ENCODE measurements at places on chromosomes 12 and 14.
A peak's percentile ranks its signal among the peaks of the same experiment; 100 is the strongest.

- DNase-seq: no peak
- peaks cover 32% of the 10 kb centered on the region for H3K36me3 ChIP-seq
- no peaks in the 10 kb centered on the region for H3K4me1 ChIP-seq
- H3K27me3 ChIP-seq: no peaks in the 10 kb centered on the region
- no peak overlapping the region for H3K27ac ChIP-seq
- H3K4me3 ChIP-seq: no peak overlapping the region
Observed at GRCh38 chr14:75752907-75753594, 92.0 kb downstream of the TTLL5 start.

DNA sequence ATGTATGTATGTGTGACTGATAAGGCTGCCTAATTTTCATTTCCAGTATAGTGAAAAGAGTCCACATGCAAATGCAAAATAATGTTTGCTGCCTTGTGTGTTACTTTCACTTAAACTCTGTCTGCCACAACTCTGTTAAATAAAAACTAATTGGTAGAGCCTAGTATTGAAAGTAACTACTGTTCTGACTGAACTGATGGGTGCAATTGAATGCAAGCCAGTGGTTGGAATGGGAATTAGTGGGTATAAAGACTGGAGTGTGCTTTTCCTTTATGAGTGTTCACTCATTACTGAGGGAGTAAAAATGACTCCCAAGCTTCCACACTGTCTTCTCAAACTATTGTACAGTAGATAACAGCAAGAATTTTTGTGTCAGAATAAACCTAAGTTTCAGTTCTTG is 571.0 kb downstream of the TMTC2 start:
- H3K4me1 ChIP-seq: no peaks in the 10 kb centered on the region
- H3K27ac ChIP-seq: no peak overlapping the region
- DNase-seq: no peak
- H3K4me3 ChIP-seq: no peak overlapping the region
- H3K27me3 ChIP-seq: no peaks in the 10 kb centered on the region

DNA sequence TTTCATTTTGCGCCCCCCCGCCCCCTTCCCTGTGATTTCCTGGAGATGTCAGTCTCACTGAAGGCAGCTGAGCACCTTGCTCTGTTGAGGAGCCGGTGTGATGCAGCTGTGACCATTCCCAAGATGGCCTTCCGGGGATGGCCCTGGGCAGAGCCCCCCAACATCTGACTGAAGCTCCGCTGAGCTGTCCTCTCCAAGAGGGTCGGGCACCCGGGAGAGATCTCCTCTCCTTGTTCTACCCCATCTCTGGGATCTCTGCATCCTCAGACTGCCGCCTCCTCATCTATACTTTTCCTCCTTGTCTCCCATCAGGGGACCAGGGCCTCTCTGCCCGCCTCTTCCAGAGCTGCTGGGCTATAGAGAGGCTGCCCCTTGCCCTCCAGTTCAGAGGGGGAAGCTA is 965 bp upstream of the SMOC1 start:
- no peak overlapping the region for H3K27ac ChIP-seq
- no peaks in the 10 kb centered on the region for H3K36me3 ChIP-seq
- no peak overlapping the region for H3K4me3 ChIP-seq
- no peaks in the 10 kb centered on the region for H3K4me1 ChIP-seq
- H3K27me3 ChIP-seq: peaks cover 45% of the 10 kb centered on the region

DNA sequence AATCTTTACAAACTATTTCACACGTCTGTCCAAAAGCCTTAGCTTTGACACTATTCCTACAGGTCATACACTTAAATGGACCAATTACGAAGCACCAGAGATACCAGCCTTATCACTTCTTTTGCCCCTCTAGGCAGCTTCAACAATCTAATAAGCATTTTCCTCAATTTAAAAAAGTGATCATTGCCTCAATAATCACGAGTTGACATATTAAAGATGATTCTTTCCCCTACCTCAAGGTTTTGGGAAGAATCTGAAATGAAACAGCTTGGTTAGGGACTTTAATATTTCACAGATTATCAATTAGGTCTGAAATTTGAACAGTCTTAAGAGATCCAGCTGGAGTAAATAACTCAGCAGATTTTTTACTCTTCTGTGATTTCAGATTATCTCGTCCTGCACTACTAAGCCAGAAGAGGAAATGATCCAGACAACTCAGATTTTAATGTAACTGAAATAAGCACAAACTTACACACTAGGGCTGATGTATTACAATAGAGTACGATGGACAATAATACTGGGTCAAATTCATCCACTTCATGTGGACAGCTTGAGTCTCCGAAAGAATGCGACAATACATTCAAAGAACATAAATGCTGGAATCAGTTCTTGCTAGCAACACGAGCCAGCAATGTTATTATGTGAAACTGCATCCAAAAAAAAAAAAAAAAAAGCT is 15.9 kb downstream of the UBE2N start:
- H3K27ac ChIP-seq: peak overlapping the region; percentile 43
- H3K4me1 ChIP-seq: peaks cover 89% of the 10 kb centered on the region
- peak overlapping the region; percentile 9 for H3K4me3 ChIP-seq
- H3K27me3 ChIP-seq: no peaks in the 10 kb centered on the region
- no peak for DNase-seq

GRCh38 chr12:96048393-96048969 is 13.1 kb upstream of the LTA4H start:
- peak overlapping the region; percentile 92 for H3K27ac ChIP-seq
- H3K4me1 ChIP-seq: peaks cover 57% of the 10 kb centered on the region
- DNase-seq: no peak
- H3K4me3 ChIP-seq: peak overlapping the region; percentile 9
- no peaks in the 10 kb centered on the region for H3K36me3 ChIP-seq

DNA sequence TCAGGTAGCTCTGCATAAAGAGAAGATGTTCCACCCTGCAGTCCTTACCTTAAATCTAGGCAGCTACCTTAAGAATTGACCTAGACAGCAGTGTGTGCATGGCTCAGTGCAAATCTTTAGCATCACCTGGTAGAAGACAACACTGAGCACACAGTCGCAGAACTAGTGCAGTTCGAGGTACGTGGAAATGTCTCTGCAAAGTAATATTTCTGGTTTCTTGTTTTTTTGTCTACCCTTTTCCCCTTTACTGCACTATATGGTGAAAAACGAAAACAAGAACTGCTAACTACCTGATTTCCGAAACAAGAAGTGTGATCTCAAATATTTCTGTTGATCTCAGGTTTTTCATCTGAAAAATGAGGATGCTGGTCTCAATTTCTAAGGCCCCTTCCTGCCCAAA is 82.5 kb downstream of the ETV6 start:
- H3K27ac ChIP-seq: peak overlapping the region; percentile 88
- H3K4me1 ChIP-seq: peaks cover 83% of the 10 kb centered on the region
- no peak for DNase-seq
- no peaks in the 10 kb centered on the region for H3K27me3 ChIP-seq
- H3K36me3 ChIP-seq: peaks cover 22% of the 10 kb centered on the region

GRCh38 chr12:29171421-29172258 is 22.6 kb downstream of the FAR2 start:
- no peak for DNase-seq
- peaks cover 6% of the 10 kb centered on the region for H3K36me3 ChIP-seq
- no peaks in the 10 kb centered on the region for H3K27me3 ChIP-seq
- H3K4me3 ChIP-seq: no peak overlapping the region
- H3K4me1 ChIP-seq: no peaks in the 10 kb centered on the region

DNA sequence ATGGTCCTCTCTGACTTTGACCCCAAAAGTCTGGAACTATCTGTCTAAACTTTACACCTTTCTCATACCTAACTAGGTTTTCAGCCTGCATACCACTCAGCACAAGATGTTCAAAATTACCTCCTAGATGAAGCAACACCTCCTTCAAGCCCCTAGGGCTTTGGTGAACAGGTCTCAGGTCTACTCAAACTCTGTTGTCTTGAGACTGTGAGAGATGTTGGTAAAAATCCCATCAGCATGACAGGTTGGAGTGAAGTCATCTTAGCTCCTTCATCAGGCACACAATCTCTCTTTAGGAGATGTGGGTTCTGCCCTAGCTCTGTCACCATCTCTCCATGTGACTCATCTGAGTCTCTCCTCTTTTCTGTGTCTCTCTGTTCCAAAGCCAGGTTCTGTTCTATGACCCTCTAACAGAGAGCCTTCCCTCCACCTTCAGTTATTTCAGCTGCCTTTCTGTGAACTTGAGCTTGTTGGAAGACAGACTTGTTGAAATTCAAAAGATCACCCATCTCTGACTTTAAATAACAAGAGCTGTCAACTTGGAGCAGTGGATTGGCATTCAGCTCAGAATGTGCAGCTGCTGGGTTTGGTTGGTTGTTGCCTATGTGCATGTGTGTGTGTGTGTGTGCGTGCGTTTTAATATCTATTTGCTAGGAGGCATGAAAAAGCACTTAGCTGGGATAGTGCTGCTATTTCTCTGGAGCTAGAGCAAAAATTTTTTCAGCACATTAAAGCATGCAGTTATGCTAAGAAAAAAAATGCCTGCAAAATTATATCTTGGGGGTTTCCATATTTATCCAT is 130.7 kb downstream of the CRACR2A start:
- H3K27me3 ChIP-seq: no peaks in the 10 kb centered on the region
- no peak for DNase-seq
- H3K27ac ChIP-seq: no peak overlapping the region
- no peak overlapping the region for H3K4me3 ChIP-seq

- H3K27ac ChIP-seq: no peak overlapping the region
- no peak for DNase-seq
- H3K27me3 ChIP-seq: peaks cover 6% of the 10 kb centered on the region
Observed at GRCh38 chr14:103088921-103089320, 4.9 kb downstream of the LBHD2 start.

- H3K27ac ChIP-seq: no peak overlapping the region
- H3K27me3 ChIP-seq: no peaks in the 10 kb centered on the region
- DNase-seq: no peak
- H3K36me3 ChIP-seq: peaks cover 9% of the 10 kb centered on the region
- no peaks in the 10 kb centered on the region for H3K4me1 ChIP-seq
- no peak overlapping the region for H3K4me3 ChIP-seq
Observed at GRCh38 chr12:111303531-111303930, 65.4 kb downstream of the PHETA1 start.

DNA sequence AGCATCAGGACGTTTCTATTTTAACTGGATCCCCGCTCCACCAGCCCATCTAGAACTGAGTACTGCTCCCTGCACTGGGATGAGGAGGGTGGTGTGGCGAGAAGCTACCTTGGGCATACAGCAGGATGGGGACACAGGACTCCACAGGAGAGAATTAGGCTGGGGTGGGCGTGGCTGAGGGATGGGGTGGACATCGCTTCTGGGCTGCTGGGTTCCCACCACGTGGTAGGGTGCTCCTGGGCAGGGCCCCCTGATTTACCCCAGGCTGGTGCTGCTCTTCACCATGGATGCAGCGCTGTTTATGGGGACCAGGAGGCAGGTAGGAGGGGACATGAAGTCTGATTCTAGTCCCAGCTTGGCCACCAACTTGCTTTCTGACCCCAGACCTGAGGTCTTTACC is 41.9 kb downstream of the VDR start:
- DNase-seq: no peak
- peaks cover 67% of the 10 kb centered on the region for H3K4me1 ChIP-seq
- no peak overlapping the region for H3K4me3 ChIP-seq
- no peaks in the 10 kb centered on the region for H3K27me3 ChIP-seq
- H3K27ac ChIP-seq: peak overlapping the region; percentile 31
- H3K36me3 ChIP-seq: peaks cover 85% of the 10 kb centered on the region

GRCh38 chr12:129203456-129203855 is 350.2 kb downstream of the GLT1D1 start:
- DNase-seq: no peak
- no peak overlapping the region for H3K4me3 ChIP-seq
- H3K36me3 ChIP-seq: no peaks in the 10 kb centered on the region
- no peaks in the 10 kb centered on the region for H3K4me1 ChIP-seq
- H3K27ac ChIP-seq: no peak overlapping the region

DNA sequence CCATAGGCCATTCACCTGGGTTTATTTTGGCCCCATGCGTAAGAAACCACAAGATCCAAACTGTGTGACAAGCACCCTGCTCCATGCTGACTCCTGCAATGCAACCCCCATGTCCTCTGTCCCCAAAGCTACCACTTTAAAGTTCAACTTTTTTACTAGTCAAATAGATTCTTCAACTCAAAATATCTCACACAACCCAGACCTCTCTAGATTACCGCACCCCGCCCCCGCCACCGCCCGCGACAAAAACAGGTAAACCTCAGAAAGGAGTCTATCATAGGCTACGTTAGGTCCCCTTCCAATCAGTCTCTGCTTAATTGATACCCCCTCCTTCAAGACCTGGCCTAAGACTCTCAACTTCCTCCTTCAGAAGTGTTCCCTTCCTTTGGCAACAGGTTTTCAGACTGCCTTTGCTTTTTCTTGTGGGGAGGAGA is 2.2 kb downstream of the ZFP36L1 start:
- H3K36me3 ChIP-seq: peaks cover 64% of the 10 kb centered on the region
- peak overlapping the region; percentile 90 for H3K4me3 ChIP-seq
- H3K4me1 ChIP-seq: peaks cover 47% of the 10 kb centered on the region
- H3K27me3 ChIP-seq: no peaks in the 10 kb centered on the region

DNA sequence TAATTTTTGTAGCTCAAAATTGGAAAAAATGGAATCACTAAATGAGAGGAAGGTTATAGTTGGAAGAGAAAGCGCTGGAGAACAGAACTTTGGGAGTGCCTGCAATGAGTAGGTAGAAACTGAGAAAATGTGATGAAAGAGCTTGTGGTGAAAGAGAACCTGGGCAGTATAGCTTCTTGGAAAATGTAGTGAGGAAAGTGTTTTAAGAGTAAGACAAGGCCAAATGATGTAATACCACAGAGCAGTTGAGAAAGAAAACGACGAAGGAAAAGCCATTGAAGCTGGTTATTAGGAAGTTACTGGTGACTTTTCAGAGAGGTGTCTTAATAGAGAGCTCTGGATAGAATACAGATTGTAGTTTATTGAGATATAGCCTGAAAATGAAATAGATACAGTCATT is 255.3 kb downstream of the AEBP2 start:
- no peaks in the 10 kb centered on the region for H3K27me3 ChIP-seq
- peaks cover 9% of the 10 kb centered on the region for H3K4me1 ChIP-seq
- no peaks in the 10 kb centered on the region for H3K36me3 ChIP-seq
- H3K4me3 ChIP-seq: no peak overlapping the region

DNA sequence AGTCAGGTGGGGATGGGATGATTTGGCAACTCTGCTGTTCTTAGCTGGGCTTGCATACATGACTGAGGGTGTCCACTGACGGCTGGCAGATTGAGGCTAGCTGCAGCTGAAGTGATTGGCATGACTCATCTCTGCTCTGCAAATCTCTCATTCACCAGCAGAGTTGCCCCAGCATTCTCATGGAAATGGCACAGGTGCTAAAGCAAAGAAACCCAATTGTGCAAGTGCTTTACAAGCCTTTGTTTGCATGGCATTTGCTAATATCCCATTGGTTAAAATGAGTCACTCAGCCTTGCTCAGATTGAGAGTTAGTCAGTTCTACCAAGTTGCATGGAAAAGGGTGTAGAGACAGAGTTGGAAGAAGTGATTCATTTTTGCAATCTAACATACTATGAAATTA is 389.7 kb upstream of the FAR2 start:
- no peak overlapping the region for H3K27ac ChIP-seq
- H3K36me3 ChIP-seq: no peaks in the 10 kb centered on the region
- no peaks in the 10 kb centered on the region for H3K4me1 ChIP-seq
- DNase-seq: peak; percentile 8

DNA sequence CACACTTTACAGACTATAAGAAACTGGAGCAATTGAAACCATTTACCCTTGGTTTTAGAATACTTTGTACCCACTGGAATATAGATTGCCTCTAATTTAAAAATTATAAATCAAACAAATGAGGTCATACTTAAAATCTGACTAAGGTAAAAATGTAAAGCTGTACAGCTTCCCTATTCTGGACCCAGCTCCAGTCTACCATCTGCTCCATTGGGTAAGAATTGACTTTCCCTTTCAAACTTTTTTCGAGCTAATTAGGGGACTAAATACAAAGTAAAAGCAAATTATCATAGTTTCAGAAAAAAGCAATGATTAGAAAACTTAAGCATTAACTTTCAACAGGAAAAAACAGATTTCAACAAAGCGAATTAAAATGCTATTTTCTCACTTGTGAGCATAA is 4.3 kb downstream of the KRR1 start:
- H3K4me3 ChIP-seq: no peak overlapping the region
- H3K27me3 ChIP-seq: no peaks in the 10 kb centered on the region
- peaks cover 35% of the 10 kb centered on the region for H3K4me1 ChIP-seq
- DNase-seq: no peak

Measured in activated CD4-positive, alpha-beta T cell treated with anti-CD3 and anti-CD28 coated beads for 36 hours (primary cell).